ENCODE measurements at places on chromosomes 12 and 14. TPM values are rescaled to one million over a fixed set of nuclear protein-coding genes. Genes with fewer than 3 reads are reported as not detected.

The NANOG gene
- not detected for total RNA-seq

The SLC7A7 gene
- total RNA-seq, result 1.5 TPM

The IL26 gene
- not detected for total RNA-seq

The BBOF1 gene
- 5.2 TPM for total RNA-seq
